ENCODE measurements at places on chromosomes 16 and 17.

DNA sequence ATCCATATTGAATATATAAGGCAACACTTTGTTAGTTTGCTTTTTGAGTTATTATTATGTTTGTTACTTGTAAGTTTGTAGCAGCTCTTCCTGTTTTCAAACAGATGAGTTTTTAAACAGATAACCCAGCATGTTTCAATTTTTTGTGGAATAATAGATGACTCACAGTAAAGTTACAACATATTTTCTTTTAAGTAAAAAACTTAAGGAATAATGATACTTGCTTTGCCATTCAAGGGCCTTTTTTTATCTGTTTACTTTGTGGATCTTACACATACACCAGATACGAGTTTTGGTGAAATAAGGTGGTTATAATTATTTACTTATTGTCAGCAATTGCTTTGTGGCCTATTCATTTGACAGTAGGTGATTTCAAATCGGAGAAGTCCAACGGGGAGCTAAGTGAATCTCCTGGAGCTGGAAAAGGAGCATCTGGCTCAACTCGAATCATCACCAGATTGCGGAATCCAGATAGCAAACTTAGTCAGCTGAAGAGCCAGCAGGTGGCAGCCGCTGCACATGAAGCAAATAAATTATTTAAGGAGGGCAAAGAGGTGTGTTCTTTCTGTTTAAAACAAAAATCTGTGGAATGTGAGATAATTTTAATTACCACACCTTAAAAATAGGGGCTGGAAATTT is 66.3 kb downstream of the BPTF start:
- DNase-seq: no peak

- no peak for DNase-seq
Measured at GRCh38 chr16:88654363-88655052, 3.7 kb upstream of the CYBA start.

DNA sequence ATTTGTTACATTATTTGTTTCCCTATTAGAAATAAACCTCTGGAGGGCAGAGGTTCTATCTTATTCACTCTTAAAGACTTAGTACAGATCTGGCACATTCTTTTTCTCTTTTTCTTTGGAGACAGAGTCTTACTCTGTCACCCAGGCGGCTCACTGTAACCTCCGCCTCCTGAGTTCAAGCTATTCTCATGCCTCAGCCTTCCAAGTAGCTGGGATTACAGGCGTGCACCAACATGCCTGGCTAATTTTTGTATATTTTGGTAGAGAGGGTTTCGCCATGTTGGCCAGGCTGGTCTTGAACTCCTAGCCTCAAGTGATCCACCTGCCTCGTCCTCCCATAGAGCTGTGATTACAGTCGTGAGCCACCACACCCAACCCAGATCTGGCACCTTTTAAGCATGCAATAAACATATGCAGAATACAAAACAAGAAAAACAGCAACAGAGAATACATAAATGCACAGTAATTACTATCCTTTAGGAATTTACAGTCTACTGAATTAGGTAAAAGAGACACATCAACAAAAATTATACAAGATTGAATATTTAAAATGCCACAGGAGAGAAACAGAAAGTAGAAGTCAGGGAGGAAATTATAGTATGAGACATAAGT is 52.1 kb downstream of the GPATCH8 start:
- DNase-seq: no peak

GRCh38 chr17:1239210-1239609 is 31.0 kb upstream of the BHLHA9 start:
- DNase-seq: no peak

GRCh38 chr16:14955546-14956231 is 18.4 kb downstream of the NPIPA1 start:
- no peak for DNase-seq

DNA sequence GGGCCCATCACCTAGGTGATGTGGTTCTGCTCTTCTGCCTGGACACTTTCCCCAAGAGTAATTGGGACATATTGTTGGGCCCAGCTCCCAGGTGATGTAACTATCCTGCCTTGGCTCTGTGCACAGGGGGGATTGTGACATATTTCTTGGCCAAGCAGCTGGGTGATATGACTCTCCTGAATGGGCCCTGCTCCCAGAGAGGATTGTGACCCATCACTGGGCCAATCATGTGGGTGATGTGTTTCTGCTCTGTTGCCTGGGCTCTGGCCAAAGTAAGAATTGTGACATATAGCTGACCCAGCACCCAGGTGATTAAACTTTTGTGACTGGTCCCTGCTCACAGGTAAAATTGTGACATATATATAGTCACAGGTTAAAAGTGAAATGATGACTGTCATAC is 1904.9 kb downstream of the TP53TG3F start:
- DNase-seq: no peak

- no peak for DNase-seq
Measured at GRCh38 chr17:21077281-21077680, 34.5 kb upstream of the USP22 start.

GRCh38 chr17:10081571-10082169 is 116.7 kb downstream of the GAS7 start:
- peak; percentile 26 for DNase-seq

DNA sequence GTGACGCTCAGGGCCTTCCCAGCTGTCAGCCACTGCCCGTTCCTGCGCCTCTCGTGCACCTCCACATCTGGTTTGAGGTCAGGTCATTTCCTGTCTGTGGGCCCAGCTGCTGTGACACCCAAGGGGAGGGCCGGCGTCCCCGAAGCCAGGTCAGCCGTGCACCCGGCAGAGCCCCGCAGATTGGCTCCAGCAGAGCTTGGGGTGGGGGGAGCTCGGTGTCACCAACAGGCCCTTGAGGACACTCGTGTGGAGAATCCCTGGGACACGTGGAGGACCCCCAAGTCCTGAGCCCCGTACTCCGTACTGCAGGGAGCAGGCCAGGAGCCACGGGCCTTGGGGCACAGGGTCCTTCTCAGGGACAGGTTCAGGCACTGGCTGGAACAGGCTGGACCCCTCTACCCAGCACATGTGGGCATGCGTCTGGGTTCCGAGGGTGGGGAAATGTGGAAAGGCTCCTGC is 4.8 kb downstream of the SPATA2L start:
- DNase-seq: no peak

DNA sequence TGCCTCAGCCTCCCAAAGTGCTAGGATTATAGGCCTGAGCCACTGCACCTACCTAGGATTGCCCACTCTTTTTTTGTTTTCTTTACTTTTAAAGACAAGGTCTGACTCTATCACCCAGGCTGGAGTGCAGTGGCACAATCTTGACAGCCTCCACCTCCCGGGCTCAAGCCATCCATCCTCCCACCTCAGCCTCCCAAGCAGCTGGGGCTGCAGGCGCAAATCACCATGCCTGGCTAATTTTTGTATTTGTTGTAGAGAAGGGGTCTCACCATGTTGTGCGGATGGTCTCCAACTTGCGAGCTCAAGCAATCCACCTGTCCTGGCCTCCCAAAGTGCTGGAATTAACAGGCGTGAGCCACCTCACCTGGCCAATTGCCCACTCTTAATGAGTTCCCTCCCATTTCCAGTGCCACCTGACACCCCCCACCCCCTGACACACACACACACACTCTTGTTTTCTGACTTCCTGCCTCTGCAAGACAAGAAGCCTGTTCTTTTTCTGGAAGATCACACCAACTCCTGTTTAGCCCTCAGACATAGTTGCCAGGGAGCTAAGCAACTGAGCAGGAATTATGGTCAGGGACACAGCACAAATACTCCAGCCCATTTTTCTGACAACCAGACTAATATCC is 2.6 kb downstream of the OVCA2 start:
- DNase-seq: no peak

DNA sequence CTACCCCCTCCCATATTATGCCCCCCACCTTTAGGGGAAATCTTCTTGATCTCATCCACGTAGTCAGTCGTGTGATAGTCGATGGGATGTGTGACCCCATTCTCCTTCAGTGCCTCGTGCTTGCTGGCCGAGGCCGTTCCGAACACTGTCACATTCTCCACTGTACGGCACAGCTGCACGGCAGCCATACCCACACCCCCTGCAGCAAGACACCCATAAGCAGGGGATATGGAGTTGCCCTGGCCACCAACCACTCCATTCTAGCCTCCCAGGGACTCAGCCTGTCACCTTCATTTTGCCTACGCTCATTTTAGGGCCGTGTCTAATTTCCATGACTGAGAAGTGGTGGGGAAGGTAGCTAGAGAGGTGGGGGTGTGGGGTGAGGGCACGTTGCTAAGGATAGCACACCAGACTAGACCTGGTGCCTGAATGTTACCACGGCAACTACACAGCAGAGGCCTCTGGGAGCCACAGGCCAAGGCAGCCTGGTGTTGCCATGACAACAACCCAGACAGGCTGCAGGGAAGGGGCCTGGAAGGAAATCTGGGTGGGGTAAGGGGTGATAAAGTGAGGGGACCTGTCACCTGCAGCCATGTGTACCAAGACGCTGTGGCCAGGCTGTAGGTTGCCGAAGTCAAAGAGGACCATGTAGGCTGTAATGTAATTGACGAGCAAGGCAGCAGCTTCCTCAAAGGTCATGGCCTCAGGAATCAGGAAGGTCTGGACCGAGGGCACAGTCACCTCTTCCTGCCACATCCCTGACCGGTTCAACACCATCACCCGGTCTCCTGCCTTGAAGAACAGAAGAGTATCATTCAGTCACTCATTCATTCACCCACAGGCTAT is 4.0 kb downstream of the VAT1 start:
- DNase-seq: no peak

GRCh38 chr16:8631373-8631772 is 9.9 kb downstream of the METTL22 start:
- no peak for DNase-seq

- DNase-seq: peak; percentile 21
Measured at GRCh38 chr17:2195729-2196128, 107.9 kb downstream of the SMG6 start.

- DNase-seq: no peak
Measured at GRCh38 chr16:20064931-20065330, 8.8 kb downstream of the GPR139 start.

GRCh38 chr16:88909431-88910210 is 43.2 kb upstream of the PABPN1L start:
- DNase-seq: no peak

DNA sequence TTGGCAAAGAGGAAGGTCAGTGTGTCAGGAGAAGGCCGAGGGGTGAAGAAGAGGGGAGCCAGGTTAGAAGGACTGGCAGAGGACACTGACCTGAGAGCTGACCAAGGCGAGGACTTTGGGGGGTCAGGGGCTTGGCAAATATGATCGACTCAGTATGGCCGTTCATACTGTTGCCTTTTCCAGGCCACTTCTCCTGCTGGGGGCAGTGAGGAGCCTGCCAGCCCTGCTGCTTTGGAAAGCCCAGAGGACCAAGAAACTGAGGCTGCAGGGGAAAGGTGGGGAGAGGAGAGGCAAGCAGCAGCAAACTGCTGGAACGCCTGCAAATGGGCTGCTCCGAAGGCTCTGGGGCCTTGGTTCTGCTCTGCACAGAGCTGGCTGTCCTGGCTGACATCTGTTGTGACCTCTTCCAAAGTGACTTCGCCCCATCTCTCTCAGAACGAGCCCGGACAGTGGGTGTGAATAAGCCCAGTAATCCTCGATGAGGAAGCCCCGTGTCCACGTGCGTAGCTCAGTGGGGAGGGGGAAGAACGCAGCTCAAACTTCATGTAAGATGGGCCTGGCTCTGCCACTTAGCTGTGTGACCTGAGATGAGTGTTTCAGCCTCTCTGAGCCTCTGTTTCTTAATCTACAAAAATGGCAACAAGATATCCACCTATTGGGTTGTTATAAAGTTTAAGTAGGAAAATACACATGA is 111.3 kb downstream of the SALL1 start:
- DNase-seq: no peak

DNA sequence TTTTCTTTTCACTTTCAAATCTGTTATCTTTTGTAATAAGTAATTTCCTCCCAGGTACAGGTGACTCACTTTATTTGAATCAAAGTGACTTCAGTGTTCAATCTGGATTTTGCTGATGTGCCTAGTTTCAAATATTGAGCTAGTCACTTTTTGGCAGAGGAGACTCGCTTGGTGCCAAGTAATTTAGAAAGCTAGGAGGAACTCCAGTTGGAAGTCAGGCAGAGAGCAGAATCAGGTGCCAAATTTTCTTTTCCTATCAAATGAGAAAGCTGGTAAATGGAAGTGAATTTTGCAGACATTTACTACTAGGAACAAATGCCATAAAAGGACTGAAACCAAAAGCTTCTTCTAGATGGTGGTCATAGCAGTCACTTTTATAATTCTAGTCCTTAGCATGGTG is 656.0 kb upstream of the KIF2B start:
- no peak for DNase-seq

DNA sequence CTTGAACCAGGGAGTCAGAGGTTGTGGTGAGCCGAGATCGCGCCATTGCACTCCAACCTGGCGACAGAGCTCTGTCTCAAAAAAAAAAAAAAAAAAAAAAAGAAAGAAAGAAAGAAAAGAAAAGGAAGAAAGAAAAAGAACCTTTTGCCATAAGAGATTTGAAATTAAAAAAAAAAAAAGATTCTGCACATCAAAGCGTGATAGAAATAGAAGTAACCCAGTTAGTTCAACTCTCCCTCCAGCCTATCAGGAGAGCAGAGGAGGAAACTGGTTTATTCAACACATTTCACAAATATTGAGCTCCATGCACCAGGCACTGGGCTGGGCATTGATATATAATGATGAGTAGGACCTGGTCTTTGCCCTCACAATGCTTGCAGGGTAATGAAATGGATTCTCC is 2.4 kb upstream of the SOCS3 start:
- no peak for DNase-seq

DNA sequence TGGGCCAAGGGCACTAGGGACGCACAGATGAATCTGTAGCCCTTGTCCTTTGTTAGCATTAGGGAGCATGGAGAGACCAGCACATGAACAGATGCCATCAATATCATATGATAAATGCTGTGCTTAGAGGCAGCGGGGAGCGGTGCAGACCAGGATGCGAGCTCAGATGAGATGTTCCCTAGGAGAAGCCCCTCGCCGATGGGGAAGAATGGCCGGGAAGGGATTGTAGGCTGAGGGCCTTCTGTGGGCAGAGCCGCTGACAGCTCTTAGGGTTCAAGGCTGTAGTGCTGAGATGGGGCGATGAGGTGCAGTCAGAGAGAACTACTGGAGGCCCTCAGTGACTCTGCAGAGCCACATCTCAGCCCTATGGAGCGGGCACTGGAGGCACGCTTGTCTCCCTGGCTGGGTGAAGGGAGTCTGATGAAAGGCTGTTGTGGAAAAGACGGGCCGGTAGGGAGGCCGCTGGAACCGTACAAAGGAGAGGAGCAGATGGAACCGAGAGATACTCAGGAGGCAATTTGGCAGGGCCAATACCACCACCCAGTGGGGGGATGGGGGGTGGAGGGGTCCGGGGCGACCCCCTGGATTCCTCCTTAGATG is 66.3 kb upstream of the ENDOV start:
- no peak for DNase-seq

GRCh38 chr17:601926-602303 is 112.7 kb downstream of the VPS53 start:
- no peak for DNase-seq

- no peak for DNase-seq
Measured at GRCh38 chr16:8760021-8760420, 37.4 kb downstream of the TMEM186 start.
